ENCODE measurements at places on chromosomes 5 and 9.

GRCh38 chr5:63293317-63293716, 668.9 kb downstream of the HTR1A start:
- no peak for DNase-seq

DNA sequence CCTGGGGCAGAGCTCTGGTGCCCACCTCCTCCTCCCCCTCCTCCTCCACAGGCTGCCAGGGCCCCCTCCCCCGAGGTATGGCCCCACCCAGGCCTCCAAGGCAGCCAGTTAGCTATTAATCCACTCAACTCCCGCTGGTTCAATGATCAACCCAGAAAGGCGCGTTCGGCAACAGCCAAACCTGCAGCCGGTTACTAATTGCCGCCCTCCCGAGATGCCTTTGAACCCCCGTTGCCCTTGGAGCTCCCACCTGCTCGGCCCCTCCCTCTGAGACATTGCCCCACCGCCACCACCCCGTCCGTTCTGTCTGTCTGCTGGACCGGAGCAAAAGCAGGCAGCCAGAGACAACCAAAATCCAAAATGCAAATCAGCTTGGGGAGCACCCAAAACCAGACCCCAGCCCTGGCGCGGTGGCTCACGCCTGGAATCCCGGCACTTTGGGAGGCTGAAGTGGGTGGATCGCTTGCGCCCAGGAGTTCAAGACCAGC, 25.8 kb downstream of the NOTCH1 start:
- no peak for DNase-seq

- no peak for DNase-seq
Observed at GRCh38 chr5:175444905-175445456, 999 bp upstream of the DRD1 start.

DNA sequence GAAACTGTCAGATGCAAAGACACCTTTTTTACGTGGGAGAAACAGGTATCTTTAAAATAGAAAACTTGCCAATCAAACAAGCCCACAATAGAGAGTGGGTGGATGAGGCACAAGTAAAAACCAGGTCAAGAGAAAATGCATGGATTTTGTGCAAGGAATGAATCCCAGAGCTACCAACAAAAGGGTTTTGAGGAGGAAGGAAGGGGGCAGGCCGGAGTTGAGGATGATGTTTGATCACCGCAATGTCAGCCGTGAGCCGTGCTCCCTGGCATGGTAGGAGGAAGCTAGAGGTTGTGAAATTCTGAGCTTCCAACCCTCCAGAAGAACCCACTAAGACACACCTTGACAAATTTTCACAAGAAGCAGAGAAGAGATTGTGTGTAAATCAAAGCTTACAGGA, 53.2 kb downstream of the HRH2 start:
- no peak for DNase-seq
